Activated CD4-positive, alpha-beta T cell treated with anti-CD3 and anti-CD28 coated beads, Interleukin-2, amount 10 ng/mL, durations not matched to agents 24 days and 14 days (primary cell): ENCODE measurements at places on chromosomes 7 and 10.
A peak's percentile ranks its signal among the peaks of the same experiment; 100 is the strongest.

DNA sequence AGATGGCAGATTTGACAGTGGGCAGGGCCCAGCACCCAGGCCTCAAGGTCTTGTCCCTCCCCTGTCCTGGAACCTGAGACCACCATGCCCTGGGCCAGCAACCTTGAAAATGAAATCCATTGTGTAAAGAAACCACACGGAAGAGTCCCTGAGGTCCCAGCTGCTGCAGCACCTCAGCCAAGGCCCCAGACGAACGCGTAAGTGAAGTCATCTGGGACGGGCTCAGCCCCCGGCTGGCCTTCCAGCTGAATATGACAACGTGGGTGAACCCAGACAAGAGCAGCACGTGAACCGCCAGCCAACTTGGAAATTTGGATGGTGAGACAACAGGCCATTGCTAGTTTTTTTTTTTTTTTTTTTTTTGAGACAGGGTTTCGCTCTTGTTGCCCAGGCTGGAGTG is 70.3 kb downstream of the CYTH3 start:
- no peak for DNase-seq

- no peak for DNase-seq
Observed at GRCh38 chr7:24936121-24936824, 43.7 kb downstream of the OSBPL3 start.

DNA sequence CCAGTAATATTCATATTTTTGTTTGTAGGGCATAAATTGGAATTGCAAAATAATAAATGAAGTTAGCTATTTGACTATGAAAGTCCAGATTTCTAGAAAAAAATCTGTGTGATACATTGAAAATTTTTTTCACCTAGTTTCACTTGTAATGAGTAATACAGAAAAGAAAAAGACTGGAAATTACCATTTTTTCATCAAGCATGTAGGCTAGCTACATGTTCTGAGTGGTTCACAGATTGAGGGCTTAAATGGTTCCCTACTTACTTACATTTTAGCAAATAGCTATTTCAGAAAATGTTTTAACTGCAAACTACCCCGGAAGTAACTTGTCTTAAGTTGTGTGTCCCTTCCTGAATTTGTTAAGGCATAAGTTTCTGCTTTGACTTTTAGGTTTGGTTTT is 396.0 kb downstream of the PHF14 start:
- DNase-seq = peak; percentile 26

GRCh38 chr10:104441329-104442000 is 87.8 kb downstream of the CFAP58 start:
- no peak for DNase-seq

GRCh38 chr7:51066405-51066882 is 250.2 kb downstream of the COBL start:
- DNase-seq = no peak

GRCh38 chr7:104805449-104806317 is 208.3 kb upstream of the KMT2E start:
- no peak for DNase-seq

DNA sequence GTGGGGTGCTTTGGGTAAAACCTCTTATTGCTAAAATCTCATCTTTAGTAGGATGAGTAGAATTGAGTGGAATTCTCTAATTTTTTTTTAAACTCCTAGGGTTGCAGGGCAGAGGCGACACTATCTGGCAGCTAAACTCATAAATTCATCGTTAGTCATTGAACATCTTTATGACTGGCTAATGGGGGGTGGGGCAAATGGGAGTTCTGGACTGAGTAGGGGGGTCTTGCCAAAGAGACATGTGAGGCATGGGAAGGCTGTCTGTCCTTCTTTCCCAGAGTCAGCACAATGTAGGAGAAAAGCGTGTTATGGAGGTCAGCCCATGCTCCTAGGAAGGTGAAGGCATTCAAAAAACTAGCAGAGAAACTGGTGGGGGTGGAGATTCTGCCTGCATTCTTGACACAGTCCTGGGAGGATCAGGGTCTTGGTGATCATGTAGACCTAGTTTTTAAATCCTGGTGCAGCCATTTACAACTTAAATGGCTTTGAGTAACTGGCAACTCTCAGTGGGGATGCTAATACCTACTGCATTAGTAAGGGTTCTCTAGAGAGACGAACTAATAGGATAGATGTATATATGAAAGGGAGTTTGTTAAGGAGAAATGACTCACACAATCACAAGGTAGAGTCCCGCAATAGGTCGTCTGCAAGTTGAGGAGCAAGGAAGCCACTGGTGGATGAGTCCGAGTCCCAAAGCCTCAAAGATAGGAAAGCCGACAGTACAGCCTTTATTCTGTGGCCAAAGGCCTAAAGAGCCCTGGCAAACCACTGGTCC is 47.7 kb downstream of the EMX2 start:
- DNase-seq = no peak

DNA sequence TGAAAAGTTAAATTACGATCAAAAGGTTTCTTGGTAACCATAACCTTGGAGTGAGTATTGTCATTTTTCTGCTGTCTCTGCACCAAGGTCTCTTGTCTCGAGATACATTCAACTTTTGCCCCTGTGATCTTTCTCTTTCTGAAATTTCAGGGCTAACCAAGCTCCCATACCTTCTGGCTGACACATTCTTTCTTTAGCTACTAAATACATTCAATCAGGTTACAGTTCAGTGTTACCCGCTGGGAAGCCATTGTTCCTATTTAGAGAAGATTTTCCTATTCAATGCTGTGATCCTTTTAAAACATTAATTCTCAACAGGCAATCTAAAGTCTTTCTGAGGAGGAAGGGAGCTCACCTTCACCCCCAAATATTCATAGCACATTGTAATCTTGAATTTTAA is 22.9 kb upstream of the DMTF1 start:
- DNase-seq = no peak

DNA sequence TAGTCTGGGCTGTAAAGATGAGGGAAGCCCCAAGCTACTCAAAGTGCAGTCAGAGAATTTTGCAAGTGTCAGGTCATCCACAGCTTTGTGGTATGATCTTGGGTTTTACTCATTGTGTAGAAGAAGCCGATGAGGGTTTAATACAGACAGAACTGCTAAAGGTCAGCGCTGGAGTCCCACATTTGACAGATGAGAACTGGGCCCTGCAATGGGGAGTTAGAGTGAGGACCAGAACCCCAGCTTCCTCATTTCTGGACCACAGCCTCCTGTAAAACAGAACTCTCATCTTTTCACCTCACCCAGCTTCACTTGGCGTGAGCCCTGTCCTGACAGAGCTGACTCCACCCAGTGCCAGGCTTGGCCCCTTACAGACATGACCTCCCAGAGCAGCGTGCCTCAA is 20.1 kb downstream of the LRRC20 start:
- no peak for DNase-seq

DNA sequence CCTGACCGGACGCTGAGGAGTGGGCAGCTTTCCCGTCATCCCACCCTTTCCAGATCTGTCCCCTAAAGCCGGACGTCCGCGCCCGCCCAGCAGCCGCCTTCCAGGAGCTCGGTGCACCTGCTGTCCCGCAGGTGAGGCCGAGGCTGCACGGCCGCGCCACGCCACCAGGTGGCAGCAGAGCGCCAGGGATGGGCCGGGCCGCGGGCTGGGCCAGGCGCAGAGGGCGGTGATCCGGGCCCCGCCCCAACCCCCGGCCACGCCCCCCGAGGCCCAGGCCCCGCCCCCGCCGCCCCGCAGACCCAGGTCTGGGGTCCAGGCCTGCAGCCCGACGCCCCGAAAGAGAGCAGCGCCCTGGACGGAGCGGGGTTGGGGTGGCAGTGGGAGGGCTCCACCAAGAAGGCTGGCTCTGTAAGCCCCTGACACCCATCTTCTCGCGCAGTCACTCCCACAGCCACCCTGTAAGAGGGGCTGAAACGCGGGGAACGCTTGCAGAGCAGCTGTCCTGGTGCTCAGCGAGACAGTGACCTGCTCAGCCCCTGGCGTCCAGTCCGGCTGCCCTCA is 32.2 kb downstream of the FOXL3 start:
- DNase-seq = peak; percentile 97

DNA sequence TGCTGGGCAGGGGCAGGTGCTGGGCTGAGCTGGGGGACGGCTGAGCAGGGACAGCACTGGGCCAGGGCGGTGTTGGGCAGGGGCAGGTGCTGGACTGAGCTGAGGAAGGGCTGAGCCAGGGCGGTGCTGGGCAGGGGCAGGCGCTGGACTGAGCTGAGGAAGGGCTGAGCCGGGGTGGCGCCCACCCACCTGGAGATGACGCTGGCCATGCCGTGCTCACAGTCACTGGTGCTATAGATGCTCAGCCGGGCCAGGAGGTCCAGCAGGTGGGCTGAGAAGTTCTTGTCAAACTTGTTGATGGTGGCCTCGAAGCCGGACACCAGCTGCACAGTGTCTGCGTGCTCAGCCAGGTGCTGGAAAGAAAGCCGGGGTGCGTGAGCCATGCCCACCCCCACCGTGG is 4.4 kb upstream of the ADAM8 start:
- no peak for DNase-seq

DNA sequence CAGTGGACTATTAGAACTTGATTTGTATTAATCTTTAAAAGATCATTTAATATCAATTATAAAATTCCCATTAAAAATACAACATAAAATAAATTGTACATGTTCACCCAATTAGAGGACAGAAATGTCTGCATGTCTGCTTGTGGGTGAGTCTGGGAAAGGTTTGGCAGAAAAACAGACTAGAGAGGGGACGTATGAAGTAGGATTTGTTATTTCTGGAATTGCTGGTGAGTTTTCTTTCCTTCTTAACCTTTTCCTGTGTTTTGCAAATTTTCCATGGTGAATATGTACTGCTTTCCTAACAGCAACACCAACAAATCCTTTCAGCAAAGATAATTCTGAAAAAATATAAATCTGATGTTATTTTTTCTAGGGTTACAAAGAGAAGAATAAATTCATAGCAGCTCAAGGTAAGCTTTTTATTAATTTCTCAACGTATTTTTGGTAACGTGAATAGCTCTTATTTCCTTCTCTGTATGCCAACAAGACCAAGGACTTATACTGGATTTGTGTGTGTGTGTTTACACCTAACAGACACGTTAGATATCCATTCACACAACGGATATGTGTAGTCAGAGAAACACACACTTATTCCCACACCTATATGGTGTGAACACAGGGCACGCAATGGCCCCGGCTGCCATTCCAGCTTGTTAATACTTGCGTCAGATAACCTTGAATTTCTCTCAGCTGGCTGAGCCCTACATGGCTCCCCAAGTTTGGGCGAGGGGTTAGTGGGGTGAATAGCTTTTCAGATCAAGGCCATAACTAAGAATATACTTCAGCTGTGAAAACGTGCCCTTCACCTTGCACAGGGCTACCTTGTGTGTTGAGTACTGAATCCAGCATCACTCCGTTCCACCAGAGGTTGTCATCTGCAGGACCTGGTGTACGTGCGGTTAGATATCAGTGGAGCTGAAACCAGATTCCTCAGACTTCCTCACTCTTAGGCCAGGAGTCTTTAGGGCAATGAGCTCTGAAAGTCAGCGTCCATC is 64.6 kb downstream of the MKI67 start:
- no peak for DNase-seq

DNA sequence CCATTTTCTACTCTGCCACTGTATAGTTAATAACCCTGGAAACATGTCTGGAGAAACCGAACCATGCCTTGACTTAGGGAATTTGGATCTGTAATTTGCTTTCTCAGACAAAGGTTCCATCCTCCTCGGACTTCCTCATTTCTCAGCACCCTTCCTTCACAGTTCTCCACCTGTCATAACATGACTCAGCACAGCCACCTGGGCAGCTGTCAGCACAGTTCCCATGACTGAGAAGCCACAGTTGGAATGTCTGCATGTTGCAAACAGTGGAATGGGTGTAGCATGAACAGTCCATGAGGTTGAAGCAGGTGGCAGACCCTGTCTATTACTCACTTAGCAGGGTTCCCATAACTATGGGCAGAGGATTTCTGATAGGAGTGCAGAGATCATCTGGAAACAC is 634 bp upstream of the OR9A4 start:
- no peak for DNase-seq

GRCh38 chr10:78258323-78259030 is 224.8 kb downstream of the RPS24 start:
- DNase-seq = no peak

DNA sequence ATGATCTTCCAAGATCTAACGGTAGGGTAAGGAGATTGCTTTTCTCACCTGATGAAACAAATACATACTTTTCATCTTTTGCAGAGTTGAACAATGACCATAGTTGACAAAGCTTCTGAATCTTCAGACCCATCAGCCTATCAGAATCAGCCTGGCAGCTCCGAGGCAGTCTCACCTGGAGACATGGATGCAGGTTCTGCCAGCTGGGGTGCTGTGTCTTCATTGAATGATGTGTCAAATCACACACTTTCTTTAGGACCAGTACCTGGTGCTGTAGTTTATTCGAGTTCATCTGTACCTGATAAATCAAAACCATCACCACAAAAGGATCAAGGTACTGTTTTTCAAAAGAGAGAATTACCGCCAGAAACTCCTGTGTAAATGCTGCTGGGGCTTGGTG is 79.9 kb downstream of the ANKRD61 start:
- DNase-seq = no peak

DNA sequence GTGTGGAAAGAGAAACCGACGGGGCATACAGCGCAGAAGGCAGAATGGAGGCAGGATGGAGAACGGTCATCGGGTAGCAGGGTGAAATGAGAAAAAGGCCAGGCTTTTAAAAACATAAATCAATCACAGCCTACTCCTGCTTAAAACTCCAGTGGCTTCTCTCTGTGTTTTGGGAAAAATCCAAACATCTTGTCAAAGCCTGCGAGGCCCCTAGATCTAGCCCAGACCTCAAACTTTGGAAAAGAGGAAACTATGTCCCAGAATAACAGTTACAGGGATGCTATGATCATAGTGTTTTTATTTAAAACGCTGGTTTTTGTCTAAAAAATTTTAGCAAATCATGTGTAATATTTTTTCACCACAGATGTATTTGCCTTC is 41.1 kb downstream of the PPP1R3C start:
- no peak for DNase-seq

GRCh38 chr7:110774071-110774470 is 316.9 kb upstream of the LRRN3 start:
- DNase-seq = no peak

DNA sequence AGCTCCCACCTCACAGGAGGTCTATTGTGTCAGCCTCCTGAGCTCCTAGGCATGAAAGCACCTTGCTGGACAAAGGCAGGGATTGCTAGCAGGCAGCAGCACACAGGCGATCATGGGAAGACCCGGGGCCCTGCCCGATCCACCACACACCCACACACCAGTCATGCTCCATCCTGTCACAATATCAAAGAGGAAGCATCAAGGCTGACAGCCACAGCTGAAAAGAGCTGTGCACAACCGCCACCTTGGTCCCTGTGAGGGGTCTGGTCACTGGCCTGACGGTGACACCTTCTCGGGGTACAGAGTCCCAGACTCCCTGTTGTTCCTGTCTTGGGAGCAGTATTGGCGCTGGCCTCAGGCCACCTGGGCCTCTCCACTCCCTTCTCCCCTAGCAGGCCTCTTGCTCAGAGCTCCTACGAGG is 89.7 kb upstream of the RET start:
- DNase-seq = no peak
